ENCODE measurements at places on chromosomes 1 and 21. TPM values are rescaled to one million over a fixed set of nuclear protein-coding genes. Genes with fewer than 3 reads are reported as not detected.

GRCh38 chr1:241323514-241324195, 33.4 kb downstream of the RGS7 start:
- no peaks in the 10 kb centered on the region for H3K4me1 ChIP-seq
- no peak overlapping the region for H3K27ac ChIP-seq
- no peaks in the 10 kb centered on the region for H3K36me3 ChIP-seq
- DNase-seq: no peak
- H3K27me3 ChIP-seq: no peaks in the 10 kb centered on the region

- peaks cover 5% of the 10 kb centered on the region for H3K27me3 ChIP-seq
- H3K4me3 ChIP-seq: no peak overlapping the region
- H3K27ac ChIP-seq: no peak overlapping the region
- H3K36me3 ChIP-seq: no peaks in the 10 kb centered on the region
These were observed 9.1 kb downstream of the SGIP1 start for GRCh38 chr1:66542811-66543767.

GRCh38 chr1:67144696-67145095, 9.9 kb upstream of the C1orf141 start:
- no peaks in the 10 kb centered on the region for H3K27me3 ChIP-seq
- H3K36me3 ChIP-seq: no peaks in the 10 kb centered on the region
- H3K27ac ChIP-seq: no peak overlapping the region
- no peak for DNase-seq
- no peak overlapping the region for H3K4me3 ChIP-seq

- peaks cover 2% of the 10 kb centered on the region for H3K27me3 ChIP-seq
- H3K4me1 ChIP-seq: no peaks in the 10 kb centered on the region
- DNase-seq: no peak
These were observed 16.4 kb downstream of the REG4 start for GRCh38 chr1:119794876-119795240.

The C1orf52 gene
- 55.6 TPM for total RNA-seq

DNA sequence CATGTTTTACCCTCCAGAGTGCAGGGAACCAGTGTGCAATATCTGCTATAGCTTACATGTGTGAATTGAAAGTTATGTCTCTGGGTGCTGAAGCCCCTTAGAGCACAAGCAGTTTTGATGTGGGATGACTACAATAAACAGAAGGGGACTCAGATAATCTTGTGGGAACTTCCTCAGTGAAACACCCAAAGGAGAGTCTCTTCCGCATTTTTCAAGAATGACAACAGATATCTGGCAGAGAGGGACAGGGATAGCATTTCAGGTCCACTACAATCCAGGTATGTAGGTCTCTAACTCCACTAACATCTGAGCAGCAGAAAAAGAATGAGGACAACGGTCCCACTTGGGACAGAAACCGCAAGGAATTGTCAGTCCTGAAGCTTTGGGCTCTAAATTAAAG, 67.6 kb upstream of the PDE4B start:
- no peaks in the 10 kb centered on the region for H3K36me3 ChIP-seq
- DNase-seq: no peak
- H3K27ac ChIP-seq: no peak overlapping the region
- peaks cover 3% of the 10 kb centered on the region for H3K27me3 ChIP-seq

GRCh38 chr1:107914119-107914765, 50.7 kb downstream of the VAV3 start:
- H3K4me3 ChIP-seq: no peak overlapping the region
- no peaks in the 10 kb centered on the region for H3K27me3 ChIP-seq
- H3K36me3 ChIP-seq: no peaks in the 10 kb centered on the region

GRCh38 chr1:235739124-235739523, 89.5 kb upstream of the GNG4 start:
- peaks cover 24% of the 10 kb centered on the region for H3K36me3 ChIP-seq
- DNase-seq: no peak
- no peaks in the 10 kb centered on the region for H3K27me3 ChIP-seq
- no peaks in the 10 kb centered on the region for H3K4me1 ChIP-seq

The AMIGO1 gene
- total RNA-seq: 6.6 TPM

- no peak overlapping the region for H3K4me3 ChIP-seq
- H3K4me1 ChIP-seq: no peaks in the 10 kb centered on the region
- DNase-seq: no peak
- H3K36me3 ChIP-seq: no peaks in the 10 kb centered on the region
- H3K27me3 ChIP-seq: no peaks in the 10 kb centered on the region
These were observed 133.8 kb upstream of the C1orf105 start for GRCh38 chr1:172286629-172287076.

The RPE65 gene
- total RNA-seq: not detected

DNA sequence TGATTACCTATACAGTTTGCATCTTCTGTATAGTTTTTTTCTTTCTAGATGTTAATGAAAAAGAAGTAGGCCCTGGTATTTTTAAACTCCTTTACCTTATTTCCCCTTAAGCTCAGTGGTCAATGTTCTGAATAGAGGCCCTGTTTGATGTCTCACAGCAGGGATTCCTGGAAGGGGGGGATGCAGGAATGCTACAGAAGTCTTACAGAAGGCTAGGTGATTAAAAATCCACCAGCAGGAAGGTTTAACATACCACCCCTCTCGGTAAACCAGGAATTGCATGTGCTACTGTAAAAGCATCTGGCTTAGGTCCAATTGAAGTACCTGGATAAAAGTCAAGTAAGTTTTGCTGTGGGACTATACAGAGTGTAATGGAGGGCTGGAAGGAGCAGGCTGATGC, 78.3 kb downstream of the NOS1AP start:
- H3K4me1 ChIP-seq: no peaks in the 10 kb centered on the region
- no peak overlapping the region for H3K4me3 ChIP-seq
- no peak overlapping the region for H3K27ac ChIP-seq
- H3K36me3 ChIP-seq: no peaks in the 10 kb centered on the region
- no peak for DNase-seq

DNA sequence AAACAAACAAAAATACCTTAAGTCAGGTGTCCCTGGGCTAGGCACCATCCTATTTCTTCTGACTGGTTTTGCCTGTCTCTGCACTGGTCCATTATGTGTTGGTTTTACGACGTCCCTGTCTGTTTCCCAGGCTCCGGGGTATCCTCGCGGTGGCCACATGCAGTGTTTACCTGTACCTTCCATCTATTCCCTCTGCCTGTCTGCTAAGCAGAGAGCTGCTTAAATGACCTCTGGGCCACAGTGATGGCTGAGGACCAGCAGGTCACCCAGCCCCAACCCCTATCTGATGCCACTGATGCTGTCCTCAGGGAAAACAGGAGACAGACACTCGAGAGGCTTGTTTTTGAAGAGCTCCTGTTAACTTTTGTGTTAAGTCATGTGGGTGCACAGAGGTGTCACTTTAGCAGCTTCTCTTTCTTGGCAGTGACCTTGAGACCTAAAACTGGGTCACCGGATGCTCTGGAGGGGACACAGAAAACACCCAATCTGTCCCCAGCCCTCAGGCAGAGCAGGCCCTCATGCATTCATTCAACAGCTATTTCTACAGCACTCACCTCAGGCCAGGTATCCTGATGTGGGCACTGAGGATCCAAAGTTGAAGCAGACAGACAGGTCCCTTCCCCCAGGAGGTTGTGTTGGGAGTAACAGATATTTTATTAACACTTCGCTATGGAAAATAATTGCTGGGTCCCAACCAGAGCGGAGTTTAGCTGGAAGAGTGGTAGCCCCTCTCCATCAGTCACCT, 4.4 kb upstream of the EFHD2 start:
- peaks cover 5% of the 10 kb centered on the region for H3K4me1 ChIP-seq
- no peaks in the 10 kb centered on the region for H3K36me3 ChIP-seq
- no peak overlapping the region for H3K4me3 ChIP-seq
- H3K27me3 ChIP-seq: no peaks in the 10 kb centered on the region
- no peak for DNase-seq

DNA sequence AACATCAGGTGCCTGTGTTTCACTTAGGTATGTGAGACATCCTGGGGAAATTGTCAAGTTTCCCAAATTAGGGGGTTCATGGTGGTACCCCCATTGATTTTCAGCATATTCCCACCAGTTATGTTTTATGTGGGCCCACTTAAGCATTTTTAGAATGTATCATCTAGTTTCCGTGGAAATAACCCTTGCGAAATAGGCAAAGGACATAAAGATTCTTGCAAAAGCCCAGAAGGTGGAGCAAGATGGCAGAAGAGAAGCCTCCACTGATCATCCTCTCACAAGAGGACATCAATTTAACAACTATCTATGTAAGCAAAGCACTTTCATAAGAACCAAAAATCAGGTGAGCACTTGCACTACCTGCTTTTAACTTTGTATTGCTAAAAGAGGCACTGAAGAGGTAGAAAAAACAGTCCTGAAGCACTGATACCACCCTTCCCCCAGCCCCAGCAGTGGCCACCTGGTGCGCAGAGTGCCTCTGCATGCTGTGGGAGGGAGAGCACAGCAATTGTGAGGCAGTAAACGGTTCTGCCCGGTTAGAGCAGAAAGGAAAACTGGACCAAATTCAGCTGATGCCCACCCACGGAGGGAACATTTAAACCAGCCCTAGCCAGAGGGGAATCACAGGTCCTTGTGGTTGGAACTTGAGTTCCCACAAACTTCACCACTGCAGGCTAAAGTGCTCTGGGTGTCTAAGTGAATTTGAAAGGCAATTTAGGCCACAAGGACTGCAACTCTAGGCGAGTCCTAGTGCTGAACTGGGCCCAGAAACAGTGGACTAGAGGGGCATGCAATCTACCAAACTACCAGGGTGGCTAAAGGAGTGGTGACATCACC, 23.2 kb downstream of the MCOLN2 start:
- H3K4me1 ChIP-seq: no peaks in the 10 kb centered on the region
- H3K27ac ChIP-seq: no peak overlapping the region
- H3K36me3 ChIP-seq: no peaks in the 10 kb centered on the region

The CERS2 gene
- total RNA-seq: 99.1 TPM

The TMPRSS15 gene
- total RNA-seq: not detected

GRCh38 chr1:184859381-184860105, 104.9 kb upstream of the EDEM3 start:
- peaks cover 5% of the 10 kb centered on the region for H3K4me1 ChIP-seq
- H3K27me3 ChIP-seq: no peaks in the 10 kb centered on the region
- peaks cover 8% of the 10 kb centered on the region for H3K36me3 ChIP-seq
- H3K4me3 ChIP-seq: no peak overlapping the region
- no peak overlapping the region for H3K27ac ChIP-seq

- DNase-seq: no peak
- no peak overlapping the region for H3K27ac ChIP-seq
- no peaks in the 10 kb centered on the region for H3K4me1 ChIP-seq
- H3K27me3 ChIP-seq: no peaks in the 10 kb centered on the region
These were observed 124.2 kb downstream of the MACF1 start for GRCh38 chr1:39328586-39329121.

GRCh38 chr1:18636596-18637508, 6.2 kb downstream of the PAX7 start:
- H3K4me1 ChIP-seq: peaks cover 3% of the 10 kb centered on the region
- H3K27ac ChIP-seq: no peak overlapping the region
- DNase-seq: no peak
- peaks cover 37% of the 10 kb centered on the region for H3K27me3 ChIP-seq
- no peaks in the 10 kb centered on the region for H3K36me3 ChIP-seq
- H3K4me3 ChIP-seq: no peak overlapping the region

The SPRR5 gene
- total RNA-seq: not detected

The FCAMR gene
- total RNA-seq: not detected

The KIAA1614 gene
- 0.20 TPM for total RNA-seq

GRCh38 chr1:66446261-66447001, 87.5 kb upstream of the SGIP1 start:
- peaks cover 21% of the 10 kb centered on the region for H3K4me1 ChIP-seq
- DNase-seq: peak; percentile 19
- H3K27ac ChIP-seq: peak overlapping the region; percentile 78

DNA sequence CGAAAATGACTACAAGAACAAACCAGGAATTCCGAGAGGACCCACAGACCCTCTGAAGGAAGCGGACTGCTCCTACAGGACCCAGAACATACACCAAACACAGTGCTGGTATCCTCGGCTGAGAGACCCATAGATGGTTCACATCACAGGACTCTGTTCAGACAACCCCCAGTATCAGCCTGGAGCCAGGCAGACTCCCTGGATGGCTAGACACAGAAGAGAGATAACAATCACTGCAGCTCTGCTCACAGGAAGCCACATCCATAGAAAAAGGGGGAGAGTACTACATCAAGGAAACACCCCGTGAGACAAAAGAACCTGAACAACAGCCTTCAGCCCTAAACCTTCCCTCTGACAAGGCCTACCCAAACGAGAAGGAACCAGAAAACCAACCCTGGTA, 434.0 kb upstream of the NR5A2 start:
- no peak overlapping the region for H3K27ac ChIP-seq
- no peak for DNase-seq
- H3K4me3 ChIP-seq: no peak overlapping the region
- H3K27me3 ChIP-seq: no peaks in the 10 kb centered on the region
- H3K4me1 ChIP-seq: no peaks in the 10 kb centered on the region
- H3K36me3 ChIP-seq: no peaks in the 10 kb centered on the region

The TRIM63 gene
- not detected for total RNA-seq

DNA sequence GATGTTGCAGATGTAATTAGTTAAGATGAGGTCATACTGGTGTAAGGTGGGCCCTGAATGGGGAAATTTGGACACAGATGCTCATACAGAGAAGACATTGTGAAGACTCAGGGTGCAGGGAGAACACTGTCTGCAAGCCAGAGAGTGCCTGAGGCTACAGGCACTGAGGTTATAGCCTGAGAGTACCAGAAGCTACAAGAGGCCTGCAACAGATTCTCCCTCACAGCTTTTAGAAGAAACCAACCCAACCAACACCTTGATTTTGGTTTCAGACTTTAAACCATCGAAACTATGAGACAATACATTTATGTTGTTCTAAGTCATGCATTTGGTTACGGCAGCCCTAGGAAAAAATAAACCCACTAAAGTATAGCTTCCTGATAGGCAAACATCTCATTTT, 321.7 kb upstream of the USP25 start:
- no peak for DNase-seq
- no peaks in the 10 kb centered on the region for H3K36me3 ChIP-seq
- H3K27ac ChIP-seq: no peak overlapping the region
- H3K4me3 ChIP-seq: no peak overlapping the region
- no peaks in the 10 kb centered on the region for H3K4me1 ChIP-seq
- no peaks in the 10 kb centered on the region for H3K27me3 ChIP-seq

The FMO2 gene
- not detected for total RNA-seq

The GBP4 gene
- total RNA-seq: 64.4 TPM

DNA sequence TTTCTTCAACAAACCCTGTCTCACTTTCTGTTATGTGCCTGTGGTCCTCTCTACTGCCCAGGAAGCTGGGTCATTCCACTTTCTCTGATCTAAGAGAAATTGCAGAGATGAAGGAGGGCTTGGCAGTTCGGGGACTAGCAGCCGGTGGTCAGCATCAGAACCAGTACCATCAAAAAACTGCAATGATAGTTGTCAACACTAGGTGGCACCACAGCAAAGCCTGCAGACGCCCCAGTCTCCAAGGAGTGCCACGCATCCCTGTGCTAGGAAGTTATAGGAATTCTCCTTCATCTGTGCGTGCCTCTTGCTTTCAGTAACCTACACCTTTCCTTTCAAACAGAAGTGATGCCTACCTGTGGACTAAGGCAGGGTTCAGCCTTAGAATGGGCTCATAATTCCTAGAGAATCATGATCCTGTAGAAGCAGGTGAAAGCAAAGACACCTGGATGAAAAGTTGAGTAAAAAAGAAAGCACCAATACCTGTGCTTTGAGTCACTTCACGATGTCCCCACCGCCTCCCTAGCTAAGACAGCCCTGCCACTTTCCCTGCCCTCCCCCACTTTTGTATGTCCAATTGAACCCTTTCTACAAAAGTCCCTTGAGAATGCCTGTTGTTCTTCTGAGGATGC, 129.2 kb downstream of the ADAMTS1 start:
- H3K4me3 ChIP-seq: no peak overlapping the region
- peak; percentile 10 for DNase-seq
- H3K27ac ChIP-seq: no peak overlapping the region
- peaks cover 3% of the 10 kb centered on the region for H3K27me3 ChIP-seq

The RGSL1 gene
- not detected for total RNA-seq
